ENCODE measurements at places on chromosomes 1 and 21.
A peak's percentile ranks its signal among the peaks of the same experiment; 100 is the strongest.

- DNase-seq: no peak
Measured at GRCh38 chr1:147850737-147851136, 51.9 kb upstream of the GJA8 start.

GRCh38 chr1:98119796-98120195 lies 199.0 kb upstream of the DPYD start:
- DNase-seq: no peak

DNA sequence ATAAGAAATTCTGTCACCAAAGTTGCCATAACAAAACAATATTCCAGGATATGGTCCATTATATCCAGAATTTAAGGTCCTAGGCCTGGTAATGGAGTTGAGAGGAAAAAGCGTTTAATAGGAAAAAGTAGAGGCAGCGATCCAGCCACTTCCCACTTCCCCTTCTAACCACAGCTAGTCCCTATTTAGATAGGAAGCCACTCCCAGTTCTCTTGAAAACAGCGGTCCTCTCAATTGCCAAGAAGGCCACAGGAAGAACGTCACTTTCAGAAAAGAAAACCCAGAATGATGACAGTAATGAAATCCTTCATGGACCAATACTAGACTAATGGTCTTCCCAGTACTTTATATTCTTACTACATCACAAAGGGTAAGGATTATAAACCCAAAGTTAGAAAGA lies 38.6 kb downstream of the ABL2 start:
- no peak for DNase-seq

- no peak for DNase-seq
Measured at GRCh38 chr1:56436912-56437417, 142.4 kb downstream of the PLPP3 start.

GRCh38 chr1:169108863-169109560 lies 2.5 kb downstream of the ATP1B1 start:
- no peak for DNase-seq

DNA sequence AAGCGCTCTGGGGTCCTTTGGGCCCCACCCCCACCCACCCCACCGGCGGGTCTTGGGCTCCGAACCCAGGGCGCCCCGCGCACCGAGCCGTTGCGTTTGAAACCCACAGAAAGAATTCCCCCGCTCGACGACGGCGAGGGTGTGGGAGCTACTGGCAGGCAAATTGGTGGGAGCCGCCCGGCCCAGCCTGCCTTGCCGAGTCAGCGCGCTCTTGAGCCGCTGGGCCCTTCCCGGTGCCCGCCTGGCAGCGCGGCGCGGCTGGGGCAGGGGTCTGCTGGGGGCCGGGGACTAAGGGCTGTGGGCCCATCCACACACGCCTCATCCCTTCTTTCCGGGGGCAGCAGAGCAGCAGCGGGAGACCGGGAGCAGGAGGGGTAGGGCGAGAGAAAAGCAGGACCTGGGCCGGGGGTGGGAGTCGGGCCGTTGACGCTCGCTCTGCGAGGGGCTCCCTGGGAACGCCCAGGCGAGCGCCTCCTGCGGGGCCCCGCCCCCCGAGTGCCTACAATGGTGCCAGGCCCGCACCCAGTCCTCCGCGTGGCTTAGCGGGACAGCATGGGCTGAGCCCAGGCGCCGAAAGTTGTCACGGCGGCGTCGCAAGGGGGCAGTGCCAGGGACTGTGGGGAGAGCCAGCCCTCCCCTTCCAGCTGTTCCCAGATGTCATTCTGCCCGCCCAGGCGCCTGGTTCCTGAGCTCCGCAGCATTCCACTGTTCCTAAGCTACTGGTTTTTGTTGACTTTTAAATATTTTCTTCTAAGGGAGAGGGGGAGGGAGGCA lies at the start of gene C1orf94:
C1orf94 (plus strand) TSS at position 78 of the 774 bp plus-strand sequence. CDS start 883 bp downstream, outside the sequence.
- no peak for DNase-seq

GRCh38 chr1:223207293-223208066 lies 64.4 kb upstream of the TLR5 start:
- no peak for DNase-seq

GRCh38 chr21:31446226-31446855 lies 102.3 kb upstream of the TIAM1 start:
- peak; percentile 56 for DNase-seq

- no peak for DNase-seq
Measured at GRCh38 chr1:58726581-58726980, 26.7 kb upstream of the MYSM1 start.

DNA sequence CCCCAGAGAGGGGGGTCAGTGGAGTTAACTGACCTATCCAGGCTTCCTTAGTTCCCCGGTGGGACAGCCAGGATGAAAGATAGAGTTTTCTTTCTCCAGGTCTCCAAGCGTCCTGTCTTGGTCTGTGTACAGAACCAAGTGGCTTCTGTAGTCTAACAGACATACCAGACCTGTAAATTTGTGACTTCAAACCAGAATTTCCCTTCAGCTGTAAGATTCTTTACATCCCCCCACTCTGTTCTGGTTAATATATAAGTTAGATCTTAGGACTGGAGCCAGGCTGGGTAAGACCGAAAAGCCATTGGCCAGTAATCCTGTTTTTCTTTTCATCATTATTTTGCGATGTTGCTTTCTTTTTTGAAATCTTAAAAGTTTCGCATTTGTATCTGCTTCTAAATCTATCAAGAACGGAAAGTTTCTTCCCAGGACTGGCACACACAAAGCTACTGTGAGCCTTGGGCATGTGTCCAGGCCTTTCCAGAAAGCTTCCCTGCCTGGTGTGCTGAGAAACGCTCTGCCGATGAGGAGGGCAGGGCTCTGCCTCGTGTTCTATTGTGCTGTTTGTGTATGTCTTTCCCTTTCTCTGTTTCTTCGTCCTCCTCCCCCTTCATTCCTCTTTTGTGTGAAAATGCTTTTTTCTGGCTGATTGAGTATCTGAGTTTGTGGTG lies 72.3 kb downstream of the RGL1 start:
- DNase-seq: no peak

- no peak for DNase-seq
Measured at GRCh38 chr1:53435151-53435550, 24.0 kb upstream of the DMRTB1 start.

DNA sequence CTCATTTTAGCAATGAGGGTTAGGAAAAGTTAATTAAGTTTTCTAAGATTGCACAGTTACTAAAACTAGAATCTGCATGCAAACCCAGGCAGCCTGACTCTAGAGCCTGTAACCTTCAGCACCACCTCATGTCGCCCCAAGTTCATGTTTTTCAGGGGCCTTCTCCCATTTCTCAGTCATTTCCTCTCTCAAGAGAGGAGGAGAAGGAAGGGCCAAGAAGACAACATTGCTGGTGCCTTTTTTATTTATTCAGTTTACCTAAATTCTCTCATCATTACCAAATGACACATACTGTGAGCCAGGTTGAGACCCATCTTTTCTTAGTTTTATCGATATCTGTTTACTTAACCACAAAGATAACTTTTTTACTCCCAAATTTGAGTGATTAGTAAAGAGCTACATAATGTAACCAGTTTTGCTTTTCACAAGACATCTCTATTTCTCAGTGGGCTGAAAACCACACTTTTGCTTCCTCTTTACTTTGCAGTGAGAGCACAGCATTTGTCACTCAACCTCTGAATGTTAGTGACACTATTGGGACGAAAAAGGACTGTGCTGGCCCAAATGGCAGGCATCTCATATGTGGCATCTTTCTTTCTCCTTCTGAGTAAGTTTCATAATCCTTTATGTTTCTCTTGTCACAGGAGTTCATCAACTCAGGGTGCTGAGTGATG lies at the start of gene CD101:
CD101 (plus strand) TSS at position 507 of the 674 bp plus-strand sequence; CDS start at position 565, 58 bp downstream.
- no peak for DNase-seq

DNA sequence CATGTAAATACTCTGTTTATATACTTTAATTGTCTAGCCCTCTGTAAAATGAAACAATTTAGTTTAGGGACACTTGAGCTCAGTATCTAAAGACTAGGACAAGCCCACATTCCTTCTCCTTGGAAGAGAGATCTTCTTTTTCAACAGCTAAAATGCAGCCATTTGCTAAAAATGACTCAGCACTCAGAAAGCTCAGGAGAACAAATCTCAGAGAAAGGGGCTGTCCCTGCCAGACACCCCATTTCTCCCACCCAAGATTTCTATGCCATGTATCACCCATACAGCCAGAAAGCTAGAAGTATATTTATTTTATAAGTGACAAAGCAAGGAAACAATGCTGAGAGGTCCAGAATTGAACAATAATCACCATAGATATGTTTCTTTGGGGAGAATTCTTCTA lies 23.2 kb upstream of the PRDX6 start:
- DNase-seq: no peak

DNA sequence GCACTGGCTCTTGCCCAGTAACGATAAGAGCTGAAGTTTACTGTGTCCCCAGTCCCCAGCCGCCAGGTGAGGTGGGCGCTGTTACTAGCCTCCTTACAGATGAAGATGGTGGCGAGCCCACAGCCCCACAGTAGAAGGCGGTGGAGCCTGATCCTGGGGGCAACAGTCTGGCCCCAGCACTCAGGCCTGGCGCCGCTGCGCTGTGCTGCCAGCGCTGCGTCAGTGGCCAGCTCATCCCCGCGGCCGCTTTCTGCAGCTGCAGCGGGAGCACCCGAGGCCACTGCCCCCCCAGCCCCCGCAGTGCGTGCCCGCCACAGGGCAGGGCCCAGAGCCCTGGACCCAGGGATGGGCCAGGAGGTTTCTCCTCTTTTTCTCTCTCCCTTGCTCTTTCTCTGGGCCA lies 13.3 kb downstream of the H6PD start:
- no peak for DNase-seq

GRCh38 chr1:29651684-29652665 lies 415.7 kb downstream of the PTPRU start:
- DNase-seq: no peak

- DNase-seq: no peak
Measured at GRCh38 chr1:27864264-27864895, 8.0 kb upstream of the THEMIS2 start.

DNA sequence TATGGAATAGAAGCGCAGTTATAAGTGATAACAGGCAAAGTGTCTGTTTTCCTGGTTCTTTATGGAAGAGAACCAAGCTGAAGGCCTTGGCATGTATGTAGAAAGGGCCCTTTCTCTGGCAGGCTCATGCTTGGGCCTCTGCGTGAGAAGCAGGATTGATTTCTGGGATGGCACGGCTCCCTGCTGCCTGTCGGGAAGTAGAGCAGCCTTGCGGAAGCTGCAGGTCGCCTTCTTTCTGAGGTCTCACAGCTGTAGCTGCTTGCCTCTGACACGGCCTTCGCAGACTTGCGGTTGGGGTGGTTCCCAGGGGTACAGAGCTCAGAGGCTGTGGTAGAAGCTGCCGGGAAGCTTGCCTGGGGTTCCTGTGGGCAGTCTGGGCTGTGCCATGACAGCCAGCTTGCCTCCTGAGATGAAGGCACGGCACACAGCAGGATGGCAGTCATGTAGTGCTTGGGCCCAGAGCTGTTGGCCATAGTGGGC lies 39.4 kb downstream of the TRAPPC10 start:
- DNase-seq: no peak

GRCh38 chr21:36478207-36478701 lies 1.7 kb downstream of the CLDN14 start:
- DNase-seq: no peak

GRCh38 chr21:42452401-42453223 lies 43.4 kb downstream of the RSPH1 start:
- DNase-seq: no peak

DNA sequence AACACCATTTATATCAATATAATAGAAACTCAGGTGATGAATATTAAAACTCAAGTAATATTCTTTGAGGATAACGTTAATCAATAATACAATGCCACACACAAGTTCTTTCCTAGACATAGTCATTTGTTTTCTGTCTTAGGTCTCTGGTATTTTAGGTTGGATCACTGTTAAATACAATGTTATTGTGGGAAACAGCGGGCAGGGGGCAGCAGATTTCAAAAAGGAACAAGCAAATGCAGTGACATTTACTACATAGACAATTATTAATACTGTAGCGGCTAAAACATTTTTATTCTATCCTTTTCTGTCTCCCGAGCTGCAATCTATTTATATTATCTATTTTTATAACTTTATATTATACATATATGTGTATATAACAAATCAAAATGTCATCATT lies 186.4 kb upstream of the ZNHIT6 start:
- no peak for DNase-seq

DNA sequence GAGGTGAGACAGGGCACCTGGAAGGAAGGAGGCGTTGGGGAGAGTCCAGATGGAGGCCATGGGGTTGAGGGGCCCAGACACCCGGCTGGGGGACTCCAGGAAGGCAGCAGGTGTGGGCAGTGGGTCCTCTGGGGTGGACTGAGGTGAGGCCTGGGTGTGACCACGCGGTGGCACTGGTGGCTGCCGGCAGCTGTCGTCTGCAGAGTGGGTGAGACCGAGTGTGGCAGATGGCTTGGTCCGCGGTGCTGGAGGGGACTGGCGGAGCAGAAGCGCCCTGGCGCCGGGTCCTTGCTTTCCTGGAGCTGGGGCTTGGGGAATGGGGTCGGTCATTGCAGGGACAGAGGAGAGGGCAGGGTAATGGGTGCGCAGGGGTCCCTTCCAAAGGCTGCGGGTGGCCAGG lies 12.5 kb downstream of the AGRN start:
- DNase-seq: no peak

DNA sequence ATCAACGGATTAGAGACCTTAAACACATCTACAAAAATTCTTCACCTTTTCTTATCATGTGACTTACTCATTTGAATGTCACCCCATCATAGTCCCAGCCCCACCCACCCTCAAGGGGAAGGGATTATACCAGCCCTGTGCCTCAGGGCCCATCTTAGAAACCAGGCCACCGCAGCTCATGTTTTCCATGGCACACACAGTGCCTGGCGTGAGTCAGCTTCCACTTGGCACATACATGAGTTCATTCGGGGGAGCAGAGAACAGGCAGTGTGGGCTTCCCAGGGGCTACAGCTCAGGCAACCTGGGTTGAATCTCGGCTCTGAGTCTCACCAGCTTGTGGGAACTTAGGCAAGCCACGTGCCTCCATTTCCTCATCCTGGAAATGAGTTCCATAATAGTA lies 310.6 kb downstream of the NPHP4 start:
- DNase-seq: no peak

DNA sequence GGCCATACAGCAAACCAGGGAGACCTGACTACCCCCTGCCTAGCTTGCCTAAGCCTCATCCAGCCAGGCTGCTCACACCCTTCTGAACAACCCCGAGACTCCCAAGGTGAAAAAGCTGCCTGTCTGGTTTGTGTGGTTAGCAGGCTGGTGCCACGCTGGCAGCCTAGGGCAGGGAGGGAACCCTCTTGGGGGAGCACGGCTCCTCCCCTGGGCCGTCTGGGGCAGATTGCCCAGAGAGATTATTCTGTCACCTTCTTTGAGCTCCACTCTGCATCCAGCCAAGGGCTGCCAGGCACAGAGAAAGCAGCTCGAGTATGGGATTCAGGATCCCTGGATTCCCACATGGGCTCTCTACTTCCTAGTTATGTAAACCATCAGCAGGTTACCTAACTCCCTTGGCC lies 27.5 kb upstream of the TCEA3 start:
- no peak for DNase-seq

- no peak for DNase-seq
Measured at GRCh38 chr21:32248571-32249461, 30.0 kb downstream of the MIS18A start.

DNA sequence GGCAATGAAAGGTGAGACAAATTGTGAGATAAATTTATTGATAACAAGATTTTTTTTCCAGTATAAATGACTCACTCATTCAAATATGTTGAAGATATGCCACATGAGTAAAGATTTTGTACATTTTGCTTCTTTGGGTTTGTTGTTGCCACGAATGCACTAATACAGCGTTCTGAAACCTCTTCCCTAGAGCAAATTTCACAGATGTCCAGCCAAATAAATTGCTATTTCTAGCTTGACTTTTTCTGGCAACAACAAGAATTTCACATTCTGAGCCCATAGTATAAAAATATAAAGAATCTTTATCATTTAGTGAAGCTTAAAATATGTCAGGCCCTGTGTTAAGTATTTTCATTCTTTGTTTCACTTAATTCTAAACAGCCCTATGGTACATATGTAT lies 114.5 kb upstream of the COL24A1 start:
- DNase-seq: no peak

- DNase-seq: no peak
Measured at GRCh38 chr1:15681349-15682292, 2.5 kb upstream of the PLEKHM2 start.

Measured in activated naive CD8-positive, alpha-beta T cell treated with anti-CD3 and anti-CD28 coated beads, Interleukin-2, amount 10 ng/mL, durations not matched to agents 7 days and 5 days (primary cell).